GM03348 (cell line): ENCODE measurements at places on chromosomes 3 and 15.

DNA sequence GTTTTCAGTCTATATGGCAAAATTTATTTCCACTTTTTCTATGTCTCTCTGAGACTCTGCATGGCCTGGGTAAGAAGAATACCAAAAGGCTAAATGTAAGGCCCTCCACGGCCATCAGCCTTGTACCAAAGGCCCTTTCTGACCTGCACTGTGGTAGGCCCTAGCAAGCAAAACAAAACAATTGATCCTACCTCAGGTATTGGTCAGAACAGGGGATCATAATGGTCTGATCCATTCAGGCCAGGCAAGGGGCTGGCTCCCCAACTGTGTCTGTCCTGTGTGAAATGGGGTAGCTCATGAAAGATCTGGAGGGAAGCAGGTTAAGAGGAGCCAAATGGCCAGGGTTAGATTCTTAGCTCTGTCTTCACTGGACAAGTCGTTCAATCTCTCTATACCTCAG lies 181.3 kb downstream of the SSR3 start:
- DNase-seq, result no peak

DNA sequence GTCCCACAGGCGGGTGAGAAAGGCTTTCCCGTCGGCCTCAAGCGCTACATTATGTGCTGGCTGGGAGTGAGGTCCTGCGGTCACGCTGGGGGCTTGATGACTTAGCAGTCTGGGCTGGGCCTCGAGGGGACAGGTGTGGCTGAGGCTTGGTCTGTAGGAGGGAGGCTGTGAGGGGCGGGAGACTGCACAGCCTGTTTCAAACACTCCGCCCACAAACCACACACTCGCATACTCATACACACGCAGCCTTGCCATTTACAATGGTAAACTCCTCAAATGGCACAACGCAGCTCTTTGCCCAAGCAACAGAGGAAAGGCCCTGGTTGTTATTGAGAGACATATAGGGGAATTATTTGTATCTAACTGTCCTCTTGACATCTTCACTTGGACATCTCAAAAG lies 32.4 kb upstream of the RASGRF1 start:
- no peak for DNase-seq

DNA sequence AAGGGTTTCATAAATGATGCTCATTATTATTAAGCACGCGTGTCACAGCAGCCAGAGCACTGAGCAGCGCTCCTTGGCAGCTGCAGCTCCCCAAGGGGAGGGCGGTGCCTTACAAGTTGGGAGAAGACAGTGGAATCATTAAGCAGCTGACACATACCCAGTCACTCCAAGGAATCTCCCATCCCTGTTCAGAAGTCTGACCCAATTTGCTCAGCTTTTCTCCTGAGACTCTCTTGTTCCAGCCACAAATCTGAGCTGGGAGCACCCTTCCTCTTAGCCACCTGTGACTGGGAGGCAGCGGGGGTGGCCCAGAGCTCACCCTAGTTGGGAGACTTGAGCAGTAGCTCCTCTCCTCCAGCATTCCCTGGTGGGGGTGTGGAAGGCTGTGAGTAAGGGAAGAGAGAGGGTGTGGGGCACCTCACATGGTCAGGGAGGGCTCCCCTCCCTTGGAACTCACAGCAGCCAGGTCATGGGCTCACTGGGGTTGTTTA lies 64.3 kb downstream of the DUT start:
- peak; percentile 88 for DNase-seq

- DNase-seq, result no peak
These were observed 127.3 kb downstream of the PPM1L start for GRCh38 chr3:160883373-160883772.

GRCh38 chr3:151146731-151147091 lies 56.3 kb downstream of the GPR171 start:
- no peak for DNase-seq

DNA sequence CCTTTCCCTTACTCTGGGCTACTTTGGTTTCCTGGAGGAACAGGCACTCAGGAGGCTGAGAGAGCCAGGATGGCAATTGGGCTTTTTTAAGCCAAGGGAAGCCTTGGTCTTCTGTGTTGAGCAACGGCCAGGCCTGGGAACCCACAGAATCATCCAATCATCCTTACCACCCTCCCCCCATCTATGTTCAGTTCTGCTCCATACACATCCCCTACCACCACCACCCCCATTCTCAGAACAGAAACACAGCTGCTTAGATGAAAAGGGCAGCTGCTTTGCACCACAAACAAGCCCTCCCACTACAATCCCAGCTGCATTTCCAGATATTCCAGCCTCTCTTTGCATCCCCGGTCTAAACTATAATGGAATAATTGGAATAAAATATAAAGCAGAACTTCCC lies 21.0 kb downstream of the SEMA5B start:
- DNase-seq, result no peak

- no peak for DNase-seq
These were observed 91.3 kb upstream of the PRR23E start for GRCh38 chr3:127101411-127102187.

- no peak for DNase-seq
These were observed 35.1 kb upstream of the PPARG start for GRCh38 chr3:12253516-12254343.

DNA sequence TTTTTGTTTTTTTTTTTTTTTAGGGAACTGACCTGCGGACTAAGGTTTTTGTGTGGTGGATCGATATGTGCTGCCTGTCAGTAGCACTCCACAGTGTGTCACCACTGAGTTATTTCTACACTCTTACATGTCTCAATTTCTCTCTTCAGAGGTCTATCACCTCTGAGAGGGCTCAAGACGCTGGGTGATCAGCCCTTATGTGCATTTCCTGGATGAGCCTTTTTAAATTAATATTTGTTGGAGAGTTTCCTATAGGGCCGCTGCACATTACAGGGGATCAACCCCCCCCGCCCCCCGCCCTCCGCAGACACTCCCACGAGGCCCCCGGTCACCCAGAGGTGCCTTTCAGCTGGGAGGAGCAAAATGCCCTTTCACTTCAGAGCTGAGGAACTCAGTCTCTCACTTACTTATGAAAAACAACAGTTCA lies 34.5 kb upstream of the AP4E1 start:
- DNase-seq, result no peak

DNA sequence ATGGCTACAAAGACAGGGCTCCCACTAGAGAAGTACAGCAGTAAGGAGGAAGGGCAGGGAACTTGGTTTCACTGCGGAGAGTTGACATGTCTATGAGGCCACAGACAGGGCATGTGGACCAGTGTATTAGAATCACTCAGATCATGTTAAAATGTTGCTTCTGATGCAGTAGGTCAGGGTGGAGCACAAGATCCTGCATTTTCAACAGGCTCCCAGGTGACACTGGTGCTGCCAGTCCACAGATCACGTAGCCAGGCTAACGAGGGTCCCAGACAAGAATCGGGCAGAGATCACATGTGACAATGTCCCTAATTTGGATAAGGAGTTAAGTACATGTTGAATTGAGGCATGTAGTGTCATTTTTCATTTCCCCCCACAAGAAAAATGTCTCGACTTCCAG lies 73.6 kb downstream of the SPSB4 start:
- no peak for DNase-seq

DNA sequence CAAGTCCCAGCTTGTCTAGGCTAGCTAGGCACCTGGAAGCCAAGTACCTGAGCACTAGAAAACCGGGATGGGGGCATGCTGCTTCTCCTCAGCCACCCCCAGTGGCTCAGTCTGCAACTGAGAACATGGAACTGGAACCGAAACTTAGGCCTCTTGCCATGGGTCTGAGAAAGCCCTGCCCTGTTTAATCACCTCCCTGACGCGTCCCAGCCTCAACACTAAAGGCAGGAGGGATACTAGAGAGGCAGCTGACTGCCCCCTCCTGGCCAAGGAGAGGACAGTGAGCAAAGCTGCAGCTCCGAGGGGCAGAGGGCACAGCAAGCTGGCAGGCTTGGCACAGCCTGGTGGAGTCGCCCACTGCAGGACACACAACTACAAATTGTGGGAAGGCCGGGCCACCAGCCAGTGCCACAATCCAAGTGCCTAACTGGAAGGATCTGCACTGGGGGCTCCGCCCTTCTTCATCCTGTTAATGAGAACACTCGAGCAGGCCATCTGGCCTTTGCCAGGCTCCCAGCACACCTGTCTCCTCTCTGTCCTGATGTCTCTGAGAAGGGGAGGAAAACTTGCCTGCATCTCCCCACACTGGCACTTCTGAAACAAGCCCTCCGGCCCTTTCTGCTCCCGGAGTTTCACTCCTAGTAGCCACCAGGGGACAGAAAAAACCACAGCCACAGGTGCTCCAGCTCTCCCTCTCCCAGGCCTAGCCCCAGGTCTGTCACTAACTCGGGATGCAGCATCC lies 53.7 kb downstream of the BDH1 start:
- DNase-seq, result peak; percentile 76

GRCh38 chr3:165744025-165744424 lies 93.2 kb downstream of the BCHE start:
- DNase-seq, result no peak

DNA sequence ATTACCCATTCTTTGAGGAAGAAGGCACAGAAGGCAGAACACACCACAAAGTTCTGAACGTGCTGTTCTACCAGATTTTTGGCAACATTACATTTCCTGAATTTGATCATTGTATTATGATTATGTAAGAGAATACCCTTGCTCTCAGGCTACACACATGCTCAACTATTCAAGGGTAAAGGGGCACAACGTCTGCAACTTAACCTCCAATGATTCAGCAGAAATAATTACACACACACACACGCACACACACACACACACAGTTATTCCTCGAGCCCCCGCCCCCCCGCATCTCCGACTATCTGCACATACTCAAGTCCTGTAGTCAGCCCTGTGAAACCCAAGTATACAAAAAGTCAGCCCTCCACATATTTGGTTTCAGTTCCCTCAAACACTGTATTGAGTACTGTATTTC lies 26.8 kb downstream of the RPN1 start:
- DNase-seq, result no peak

DNA sequence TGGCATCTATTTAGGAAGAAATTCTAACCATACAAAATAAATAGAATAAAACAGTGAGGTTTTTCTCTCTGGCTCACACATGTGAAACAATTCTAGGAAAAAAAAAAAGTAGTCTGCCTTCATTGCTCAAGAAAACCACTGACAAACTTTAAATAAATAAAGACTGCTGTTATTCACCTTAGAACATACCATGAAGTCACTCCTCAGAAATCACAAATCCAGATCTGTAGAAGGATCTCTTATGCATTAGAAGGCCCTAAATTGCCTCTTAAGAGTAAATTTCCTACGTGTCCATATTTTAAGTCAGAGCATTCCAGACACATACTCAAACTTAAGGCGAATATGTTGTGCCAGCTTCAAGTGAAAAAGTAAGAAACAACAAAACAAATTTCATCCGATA lies 217.3 kb downstream of the ZIC4 start:
- no peak for DNase-seq

GRCh38 chr3:195790901-195791300 lies 20.8 kb downstream of the MUC4 start:
- DNase-seq, result no peak

- no peak for DNase-seq
These were observed 274.4 kb upstream of the ROBO2 start for GRCh38 chr3:76765511-76765910.

DNA sequence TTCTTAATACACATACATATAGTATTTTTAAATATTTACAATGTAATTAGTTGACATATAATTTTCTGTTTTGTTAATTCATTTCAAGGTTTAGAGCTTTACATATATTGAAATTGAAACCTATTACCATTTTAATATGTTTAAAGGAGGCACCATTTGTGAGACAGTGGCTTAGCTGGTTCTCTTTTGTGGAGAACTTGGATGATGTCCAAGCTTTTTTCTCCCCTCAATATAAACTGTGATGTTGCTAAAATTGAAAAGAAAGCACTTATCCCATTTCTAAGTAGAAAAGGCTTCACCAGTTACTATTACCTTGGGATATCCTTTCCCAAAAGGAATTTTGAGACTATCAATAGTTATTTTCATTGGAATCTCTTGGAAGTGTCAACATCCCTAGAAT lies 707.2 kb downstream of the NTRK3 start:
- no peak for DNase-seq

- peak; percentile 64 for DNase-seq
These were observed 25.6 kb upstream of the FAM174B start for GRCh38 chr15:92681141-92681631.

DNA sequence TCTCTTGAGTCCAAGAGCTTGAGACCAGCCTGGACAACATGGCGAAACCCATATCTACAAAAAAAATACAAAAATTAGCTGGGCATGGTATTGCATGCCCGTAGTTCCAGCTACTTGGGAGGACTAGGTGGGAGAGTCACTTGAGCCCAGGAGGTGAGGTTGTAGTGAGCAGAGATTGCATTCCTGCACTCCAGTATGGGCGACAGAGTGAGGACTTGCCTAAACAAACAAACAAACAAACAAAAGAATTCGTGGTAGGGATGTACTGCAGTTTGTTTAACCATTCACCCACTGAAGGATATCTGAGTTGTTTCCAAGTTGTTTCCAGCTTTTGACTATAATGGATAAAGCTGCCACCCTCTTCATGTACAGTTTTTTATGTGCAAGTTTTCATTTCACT lies 7.5 kb upstream of the NMD3 start:
- no peak for DNase-seq

DNA sequence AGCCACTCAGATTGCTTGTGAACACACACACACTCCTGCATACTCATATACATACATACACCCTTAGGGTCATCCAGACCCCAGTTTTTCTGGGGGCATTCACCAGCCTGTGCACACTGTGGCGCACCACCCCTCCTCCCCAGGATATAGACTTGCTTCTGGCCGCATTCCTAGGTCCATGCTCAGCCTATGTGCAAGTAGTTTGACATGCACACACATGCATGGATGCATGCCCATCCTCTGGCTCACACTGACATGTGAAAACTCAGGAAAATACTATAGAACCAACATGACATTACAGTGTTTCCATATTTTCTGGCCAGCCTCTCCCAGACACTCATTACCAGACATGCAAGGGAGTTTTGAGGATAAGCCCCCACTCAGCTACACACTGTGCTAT lies 79.3 kb upstream of the POLG start:
- no peak for DNase-seq

DNA sequence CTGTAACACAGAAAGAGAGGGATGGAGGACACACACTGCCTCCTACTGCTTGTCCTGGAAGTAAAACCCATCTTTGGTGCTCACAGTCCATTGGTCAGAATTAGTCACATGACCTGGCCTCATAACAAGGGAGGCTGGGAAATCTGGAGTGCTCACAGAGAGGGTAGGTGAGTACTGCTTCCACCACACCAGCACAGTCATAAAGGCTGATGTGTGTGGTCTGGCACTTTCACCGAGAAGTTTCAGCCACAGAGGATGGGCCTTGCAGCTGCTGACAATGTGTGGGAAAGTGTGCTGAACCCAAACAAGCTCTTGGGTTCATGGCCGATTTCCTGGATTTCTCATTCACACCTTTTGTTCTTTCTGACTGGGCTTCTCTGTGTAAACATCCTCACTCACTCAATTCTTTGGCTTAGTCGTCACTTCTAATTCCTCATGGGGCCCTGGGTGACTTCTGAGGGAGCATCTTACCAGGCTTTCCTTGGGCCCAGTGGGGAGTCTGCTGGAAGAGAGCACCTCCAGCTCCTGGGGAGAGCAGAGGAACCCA lies 100.7 kb downstream of the ASB7 start:
- DNase-seq, result no peak

- no peak for DNase-seq
These were observed 39.1 kb downstream of the GASK1A start for GRCh38 chr3:43018246-43018645.
